ENCODE measurements at places on chromosomes 11 and 22.

- no peak for DNase-seq
Observed at GRCh38 chr11:9219572-9219971, 45.6 kb downstream of the DENND5A start.

- DNase-seq, result no peak
Observed at GRCh38 chr22:41544671-41545476, 604 bp upstream of the POLR3H start.

GRCh38 chr11:82863209-82863608, 37.0 kb downstream of the PRCP start:
- no peak for DNase-seq

- no peak for DNase-seq
Observed at GRCh38 chr11:84990141-84990540, 637.0 kb downstream of the DLG2 start.

Data from hematopoietic multipotent progenitor cell (in vitro differentiated cells).